ENCODE measurements at places on chromosomes 2 and 18. TPM values are rescaled to one million over a fixed set of nuclear protein-coding genes. Genes with fewer than 3 reads are reported as not detected.

DNA sequence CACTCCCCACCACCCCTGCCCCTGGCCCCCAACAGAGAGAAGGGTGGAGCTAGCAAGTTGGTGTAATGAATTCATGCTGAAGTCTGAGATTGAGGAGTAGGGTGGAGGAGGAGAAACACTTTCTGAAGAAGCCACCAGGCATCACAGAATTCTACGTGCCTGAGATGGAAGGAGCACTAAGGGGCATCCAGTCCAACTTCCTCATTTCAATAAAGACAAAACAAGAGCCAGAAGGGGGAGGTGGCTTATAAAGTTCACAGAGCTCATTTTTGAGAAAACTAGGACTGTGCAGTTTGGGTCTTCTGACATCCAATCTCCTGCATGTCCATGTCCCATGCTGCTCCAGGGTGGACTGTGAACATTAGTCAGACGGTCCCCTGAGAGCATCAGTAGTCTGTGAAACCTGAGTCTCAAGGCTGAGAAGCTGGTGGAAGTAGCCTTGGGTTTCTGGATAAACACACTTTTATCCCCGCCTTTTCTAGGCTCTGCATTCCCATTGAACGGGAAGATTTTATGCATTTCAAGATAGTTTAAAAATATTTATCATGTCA, 77.7 kb downstream of the TRIM43 start:
- H3K27me3 ChIP-seq, result no peaks in the 10 kb centered on the region
- DNase-seq, result no peak
- H3K36me3 ChIP-seq, result no peaks in the 10 kb centered on the region
- no peaks in the 10 kb centered on the region for H3K4me1 ChIP-seq

DNA sequence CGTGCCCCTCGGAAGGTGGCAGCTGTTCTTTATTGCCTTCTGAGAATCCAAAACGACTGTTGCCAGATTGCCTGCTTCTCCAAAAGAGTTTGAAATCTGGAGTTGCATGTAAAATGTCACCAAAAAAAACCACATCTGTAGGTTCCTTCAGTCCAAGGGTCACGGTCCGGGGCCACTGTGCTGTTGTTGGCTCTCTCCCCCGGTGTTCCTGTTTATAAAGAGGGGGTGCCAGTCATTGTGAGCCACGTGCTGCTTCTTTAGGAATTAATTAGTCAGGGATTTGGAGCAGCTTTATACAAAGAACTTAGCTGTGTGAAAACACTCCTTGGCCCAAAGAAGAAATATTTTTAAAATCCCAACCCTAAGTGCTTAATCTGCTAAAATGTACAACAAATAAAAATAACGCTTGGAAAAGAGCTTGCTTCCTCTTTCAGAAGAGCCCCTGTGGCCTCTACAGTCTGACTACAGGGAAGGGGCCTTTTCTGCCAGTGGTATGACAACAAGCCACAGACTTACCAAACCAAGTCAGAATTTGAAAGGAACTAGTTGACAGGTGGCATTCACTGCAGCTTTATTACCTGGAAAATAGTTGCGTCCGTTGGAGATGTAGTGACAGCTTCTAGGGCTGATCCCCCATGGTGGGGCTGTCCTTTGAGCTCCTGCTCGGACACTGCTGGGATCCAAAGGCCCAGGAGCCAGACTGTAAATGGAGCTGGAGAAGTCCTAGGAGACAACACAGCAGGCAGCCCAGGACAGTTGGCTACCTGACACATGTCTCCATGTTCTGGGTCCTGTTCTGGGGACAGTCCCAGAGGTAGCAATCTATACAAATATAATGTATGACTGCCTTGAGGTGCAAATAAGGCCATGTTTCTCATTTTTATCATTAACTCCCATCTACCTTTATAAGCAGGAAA, 84.5 kb upstream of the SLC1A4 start:
- no peaks in the 10 kb centered on the region for H3K27me3 ChIP-seq
- H3K27ac ChIP-seq, result no peak overlapping the region
- no peak for DNase-seq

- no peaks in the 10 kb centered on the region for H3K4me1 ChIP-seq
- H3K4me3 ChIP-seq, result no peak overlapping the region
- no peak overlapping the region for H3K27ac ChIP-seq
- H3K27me3 ChIP-seq, result no peaks in the 10 kb centered on the region
- peaks cover 19% of the 10 kb centered on the region for H3K36me3 ChIP-seq
Measured at GRCh38 chr2:96699621-96700020, 40.2 kb downstream of the LMAN2L start.

GRCh38 chr2:151775057-151775740, 40.9 kb upstream of the NEB start:
- peaks cover 6% of the 10 kb centered on the region for H3K36me3 ChIP-seq
- peaks cover 14% of the 10 kb centered on the region for H3K4me1 ChIP-seq
- DNase-seq, result no peak
- H3K4me3 ChIP-seq, result no peak overlapping the region

Gene SCN9A
- 4.5 TPM for total RNA-seq

DNA sequence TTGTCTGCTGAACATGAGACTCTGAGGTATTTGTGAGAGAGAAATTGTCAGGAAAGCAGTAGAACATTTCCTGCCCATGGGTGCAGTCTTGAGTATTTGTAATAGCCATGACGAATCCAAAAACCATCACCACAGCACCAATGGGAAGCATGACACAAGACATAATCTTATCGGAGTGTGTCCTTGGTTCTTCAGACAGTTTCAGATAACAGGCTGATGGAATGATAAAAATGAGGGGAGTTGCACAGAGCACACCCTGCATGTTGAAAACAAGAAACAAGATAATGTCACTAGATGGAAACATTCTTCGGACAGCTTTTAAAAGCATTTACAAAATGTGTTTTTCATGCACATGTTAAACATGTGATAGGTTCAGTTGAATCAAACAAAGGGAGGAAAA, 56.9 kb downstream of the SLC38A11 start:
- no peaks in the 10 kb centered on the region for H3K27me3 ChIP-seq
- no peaks in the 10 kb centered on the region for H3K36me3 ChIP-seq
- H3K4me3 ChIP-seq, result no peak overlapping the region
- no peak for DNase-seq

Gene TBR1
- not detected for total RNA-seq

DNA sequence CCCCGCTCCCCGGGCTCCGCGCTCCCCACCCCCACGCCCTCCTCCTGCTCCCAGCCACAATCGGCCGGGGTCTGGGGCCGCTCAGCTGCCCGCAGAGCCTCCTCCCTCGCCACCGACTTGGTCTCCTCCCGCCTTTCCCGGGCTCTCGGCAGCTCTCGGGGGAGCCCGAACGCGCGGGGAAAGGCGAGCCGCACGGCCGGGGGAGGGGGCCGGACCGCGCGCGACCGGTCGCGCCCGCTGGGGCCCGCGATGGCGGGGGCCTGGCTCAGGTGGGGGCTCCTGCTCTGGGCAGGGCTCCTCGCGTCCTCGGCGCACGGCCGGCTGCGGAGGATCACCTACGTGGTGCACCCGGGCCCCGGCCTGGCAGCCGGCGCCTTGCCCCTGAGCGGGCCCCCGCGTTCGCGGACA, 327 bp downstream of the LTBP1 start:
- H3K4me1 ChIP-seq, result no peaks in the 10 kb centered on the region
- H3K27me3 ChIP-seq, result no peaks in the 10 kb centered on the region
- DNase-seq, result no peak
- H3K27ac ChIP-seq, result peak overlapping the region; percentile 46
- peak overlapping the region; percentile 93 for H3K4me3 ChIP-seq

- no peaks in the 10 kb centered on the region for H3K27me3 ChIP-seq
- H3K27ac ChIP-seq, result peak overlapping the region; percentile 93
- DNase-seq, result peak; percentile 52
- H3K4me3 ChIP-seq, result peak overlapping the region; percentile 82
- H3K4me1 ChIP-seq, result peaks cover 2% of the 10 kb centered on the region
Measured at GRCh38 chr2:118186110-118186857, 98.0 kb downstream of the INSIG2 start.

GRCh38 chr2:112784199-112785189, at the start of gene IL1A:
TSS of gene IL1A (minus strand) at chr2:112784493. CDS start at chr2:112783770, 723 bp downstream.
- no peak within 1 kb of the TSS for H3K4me3 ChIP-seq
- H3K27ac ChIP-seq, result no peak within 1 kb of the TSS
- no peaks in the 10 kb centered on the region for H3K36me3 ChIP-seq
- DNase-seq, result no peak
- no peaks in the 10 kb centered on the region for H3K27me3 ChIP-seq

DNA sequence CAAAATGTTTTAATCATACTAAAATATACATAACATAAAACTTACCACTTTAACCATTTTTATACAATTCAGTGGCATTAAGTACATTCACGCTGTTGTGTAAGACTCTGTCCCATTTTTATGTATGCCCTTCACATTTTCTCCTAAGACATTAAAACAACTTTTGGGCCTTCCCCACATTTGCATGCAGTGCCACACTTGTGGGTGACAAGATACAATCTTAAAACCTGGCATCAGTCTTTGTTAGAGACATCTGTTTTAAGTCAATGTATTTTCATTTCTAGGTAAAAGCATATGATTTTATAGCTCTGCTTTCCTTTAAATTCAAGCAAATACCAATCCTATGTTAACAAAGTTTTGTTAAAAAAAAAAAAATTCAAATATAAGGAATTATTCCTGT, 17.3 kb downstream of the SPRED2 start:
- no peaks in the 10 kb centered on the region for H3K4me1 ChIP-seq
- no peak for DNase-seq
- H3K27ac ChIP-seq, result no peak overlapping the region
- no peaks in the 10 kb centered on the region for H3K27me3 ChIP-seq
- no peak overlapping the region for H3K4me3 ChIP-seq

- no peaks in the 10 kb centered on the region for H3K27me3 ChIP-seq
- no peak overlapping the region for H3K4me3 ChIP-seq
- no peaks in the 10 kb centered on the region for H3K36me3 ChIP-seq
Measured at GRCh38 chr2:109217362-109218086, 88.5 kb downstream of the SH3RF3 start.

Gene MATN3
- total RNA-seq, result 1.8 TPM

DNA sequence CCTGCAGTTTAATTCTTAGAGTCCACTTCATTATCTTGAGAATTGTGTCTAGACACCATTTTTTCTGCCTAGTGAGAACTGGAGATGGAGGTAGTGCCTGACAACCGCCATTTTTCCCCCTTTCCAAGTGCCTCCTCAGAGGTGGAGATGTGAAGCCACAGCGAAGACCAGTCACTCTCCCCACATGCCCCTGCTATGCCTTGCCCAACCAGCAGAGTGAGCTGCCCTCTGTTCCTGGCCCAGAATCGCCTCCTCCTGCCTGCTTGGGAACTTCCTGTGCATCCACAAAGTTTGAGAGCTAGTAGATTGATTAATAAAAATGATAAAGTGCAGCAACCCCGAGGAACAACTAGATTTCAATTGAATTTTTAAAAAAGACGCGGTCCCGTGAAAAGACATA, 123.3 kb downstream of the CLIP4 start:
- H3K4me1 ChIP-seq, result no peaks in the 10 kb centered on the region
- no peaks in the 10 kb centered on the region for H3K36me3 ChIP-seq
- DNase-seq, result no peak
- no peaks in the 10 kb centered on the region for H3K27me3 ChIP-seq
- no peak overlapping the region for H3K27ac ChIP-seq
- no peak overlapping the region for H3K4me3 ChIP-seq

DNA sequence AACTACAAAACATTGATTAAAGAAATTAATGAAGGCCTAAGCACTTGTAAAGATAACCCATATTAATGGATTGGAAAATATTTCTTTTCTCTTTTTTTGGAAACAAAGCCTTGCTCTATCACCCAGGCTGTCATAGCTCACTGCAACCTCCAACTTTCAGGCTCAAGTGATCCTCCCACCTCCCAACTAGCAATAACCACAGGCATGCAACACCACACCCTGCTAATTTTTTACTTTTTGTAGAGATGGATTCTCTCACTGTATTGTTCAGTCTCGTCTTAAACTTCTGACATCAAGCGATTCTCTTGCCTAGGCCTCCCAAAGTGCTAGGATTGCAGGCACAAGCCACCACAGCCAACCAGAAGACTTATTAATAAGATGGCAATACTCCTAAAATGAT, 73.4 kb upstream of the NDUFV2 start:
- H3K27ac ChIP-seq, result no peak overlapping the region
- H3K36me3 ChIP-seq, result no peaks in the 10 kb centered on the region
- no peaks in the 10 kb centered on the region for H3K27me3 ChIP-seq
- H3K4me1 ChIP-seq, result no peaks in the 10 kb centered on the region
- no peak for DNase-seq
- no peak overlapping the region for H3K4me3 ChIP-seq

DNA sequence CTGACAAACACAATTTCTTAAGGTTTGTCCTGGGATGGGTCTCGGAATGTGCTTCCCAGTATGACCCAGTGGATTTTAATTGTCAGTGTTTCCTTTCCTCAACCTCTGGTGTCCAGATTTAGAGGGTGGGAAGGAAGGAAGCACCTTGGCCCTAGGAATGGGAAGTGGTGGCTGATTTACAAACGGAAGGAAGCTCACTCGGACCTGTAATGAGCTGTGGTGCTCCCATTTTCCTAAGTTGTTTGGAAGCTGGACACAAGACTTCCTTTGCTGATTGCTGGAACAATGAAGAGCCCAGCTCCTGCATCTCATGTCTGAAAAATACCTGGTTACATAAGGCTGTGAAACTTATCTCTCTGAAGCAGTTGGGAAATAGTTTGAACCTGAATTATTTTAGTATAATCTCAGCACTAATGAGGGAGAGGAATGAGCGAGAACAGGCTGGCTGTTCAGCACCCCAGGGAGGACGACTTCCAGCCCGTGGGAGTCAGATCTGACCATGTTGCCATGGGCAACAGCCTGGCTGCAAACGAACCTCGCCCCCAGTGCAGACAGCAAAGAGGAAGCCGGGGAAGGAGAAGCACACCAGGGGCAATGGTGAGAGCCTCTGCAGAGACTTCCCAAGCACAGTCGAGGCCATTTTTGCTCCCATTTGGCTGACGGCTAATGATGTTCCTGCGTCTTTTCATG, 74.4 kb upstream of the ASB18 start:
- peaks cover 13% of the 10 kb centered on the region for H3K4me1 ChIP-seq
- DNase-seq, result no peak
- no peaks in the 10 kb centered on the region for H3K27me3 ChIP-seq
- H3K36me3 ChIP-seq, result no peaks in the 10 kb centered on the region

DNA sequence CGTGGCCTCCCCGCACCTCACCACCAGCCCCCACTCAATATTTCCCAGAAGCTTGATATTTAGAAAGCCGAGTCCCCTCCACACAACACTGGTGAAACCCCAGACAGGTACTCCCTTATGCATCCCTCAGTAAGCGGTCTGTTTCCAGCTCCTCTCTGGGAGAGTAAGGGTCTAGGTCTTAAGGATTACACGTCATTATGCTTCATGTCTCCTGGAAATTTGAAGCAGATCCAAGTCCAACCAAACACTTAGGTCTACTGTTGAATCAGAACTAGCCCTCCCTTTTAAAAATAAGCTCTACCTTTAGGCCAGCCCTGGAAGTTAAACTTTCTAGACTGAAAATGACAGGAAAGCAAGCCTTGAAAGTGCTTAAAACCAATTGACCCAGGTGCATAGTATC, 1.5 kb upstream of the OST4 start:
- no peak overlapping the region for H3K4me3 ChIP-seq
- H3K27ac ChIP-seq, result peak overlapping the region; percentile 88
- H3K36me3 ChIP-seq, result peaks cover 3% of the 10 kb centered on the region
- H3K4me1 ChIP-seq, result peaks cover 80% of the 10 kb centered on the region
- DNase-seq, result no peak

GRCh38 chr2:173076581-173077345, 1.1 kb downstream of the MAP3K20 start:
- H3K4me3 ChIP-seq, result peak overlapping the region; percentile 83
- DNase-seq, result no peak

GRCh38 chr18:36640021-36640952, 188.5 kb downstream of the TPGS2 start:
- no peaks in the 10 kb centered on the region for H3K27me3 ChIP-seq
- peak overlapping the region; percentile 48 for H3K27ac ChIP-seq
- DNase-seq, result no peak
- no peak overlapping the region for H3K4me3 ChIP-seq
- H3K4me1 ChIP-seq, result peaks cover 6% of the 10 kb centered on the region
- H3K36me3 ChIP-seq, result no peaks in the 10 kb centered on the region

Gene ASXL2
- total RNA-seq, result 14.5 TPM

- H3K36me3 ChIP-seq, result no peaks in the 10 kb centered on the region
- DNase-seq, result no peak
- no peak overlapping the region for H3K4me3 ChIP-seq
- no peaks in the 10 kb centered on the region for H3K4me1 ChIP-seq
Measured at GRCh38 chr2:77228391-77228790, 293.8 kb downstream of the LRRTM4 start.

Gene CIB4
- not detected for total RNA-seq

All from thoracic aorta (tissue), 2 donors.